Posterior vena cava (tissue), 2 donors: ENCODE measurements at places on chromosomes 2 and 18.

DNA sequence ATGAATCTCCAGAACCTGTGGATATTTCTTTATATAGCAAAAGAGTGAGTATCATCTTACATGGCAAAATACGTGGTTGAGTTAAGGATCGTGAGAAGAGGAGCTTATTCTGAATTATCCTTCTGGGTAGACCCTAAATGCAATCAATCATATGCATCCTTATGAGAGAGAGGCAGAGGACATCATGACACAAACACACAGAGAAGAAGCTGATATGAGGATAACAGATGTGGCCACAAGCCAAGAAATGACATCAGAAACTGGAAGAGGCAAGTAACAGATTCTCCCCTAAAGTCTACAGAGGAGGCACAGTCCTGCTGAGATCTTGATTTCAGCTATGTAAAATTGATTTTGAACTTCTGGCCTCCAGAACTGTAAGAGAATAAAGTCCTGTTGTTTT is 730.2 kb upstream of the ZNF804A start:
- DNase-seq, result no peak

DNA sequence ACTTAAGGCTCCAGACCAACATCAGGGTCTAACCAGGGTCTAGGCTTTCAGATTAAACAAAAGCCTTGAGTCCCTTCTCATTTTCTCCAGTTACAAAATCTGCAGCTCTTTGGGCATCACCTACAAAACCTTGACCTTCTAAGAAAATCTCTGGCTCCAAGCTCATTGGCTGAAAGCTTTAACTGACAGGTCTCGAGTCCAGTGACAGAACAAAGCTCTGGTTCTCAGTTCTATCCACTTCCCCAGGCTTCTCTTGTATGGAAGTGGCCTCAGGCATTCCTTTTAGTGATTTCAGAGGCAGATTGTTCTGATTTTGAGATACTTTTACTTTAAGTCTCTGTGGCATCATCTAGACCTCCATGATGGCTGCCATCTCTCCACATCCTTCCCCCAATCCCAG is 11.3 kb downstream of the SIX2 start:
- DNase-seq, result no peak

- DNase-seq, result no peak
Observed at GRCh38 chr18:47628240-47628781, 302.1 kb downstream of the SMAD2 start.

DNA sequence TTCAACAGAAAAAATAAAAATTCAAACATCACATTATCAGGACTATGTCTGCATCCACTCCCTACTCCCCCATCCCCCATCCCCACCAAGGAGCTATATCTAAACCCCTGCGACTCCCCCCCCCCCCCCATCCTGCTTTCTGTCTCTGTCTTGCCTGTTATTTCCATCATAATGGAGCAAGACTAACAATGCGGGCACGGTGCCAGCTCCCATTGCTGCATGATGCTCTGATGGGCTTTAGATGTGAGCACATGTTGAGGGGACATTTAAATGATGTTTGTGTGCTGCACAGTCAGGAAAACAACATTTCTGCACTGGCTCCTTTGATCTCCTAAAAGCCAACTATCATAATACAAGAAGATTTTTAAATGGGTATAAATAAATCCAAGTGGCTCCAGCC is 644.2 kb upstream of the SETBP1 start:
- peak; percentile 72 for DNase-seq

GRCh38 chr18:51391731-51392130 is 194.2 kb upstream of the MEX3C start:
- DNase-seq, result no peak

GRCh38 chr2:236794176-236794957 is 224.7 kb downstream of the ACKR3 start:
- peak; percentile 45 for DNase-seq

DNA sequence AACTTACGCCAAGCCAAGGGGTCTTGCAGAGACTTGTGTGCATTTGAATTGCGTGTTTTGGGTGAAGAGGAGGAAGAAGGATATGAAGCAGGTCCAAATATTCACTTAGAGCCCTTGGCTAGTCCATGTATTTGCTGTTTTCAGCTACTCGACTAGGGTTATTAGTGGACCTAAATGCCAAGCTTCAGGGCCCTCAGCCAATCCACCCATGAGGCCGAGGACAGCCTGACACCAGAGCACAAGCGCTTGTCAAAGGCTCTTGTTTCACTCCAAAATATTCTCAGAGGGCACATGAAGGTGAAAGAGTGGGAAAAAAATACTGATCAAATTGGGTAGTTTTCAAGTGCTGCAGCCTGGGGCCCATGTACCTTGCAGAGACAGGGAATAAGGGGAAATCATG is 174.8 kb upstream of the ACAA2 start:
- no peak for DNase-seq
